ENCODE measurements at places on chromosomes 5 and 9. TPM values are rescaled to one million over a fixed set of nuclear protein-coding genes. Genes with fewer than 3 reads are reported as not detected.

Gene PCDHA2
- total RNA-seq: not detected

- peaks cover 15% of the 10 kb centered on the region for H3K4me1 ChIP-seq
- no peak for DNase-seq
- no peak overlapping the region for H3K4me3 ChIP-seq
- no peak overlapping the region for H3K27ac ChIP-seq
Measured at GRCh38 chr9:126829035-126829434, 24.2 kb downstream of the ZBTB43 start.

Gene SLIT3
- not detected for total RNA-seq

DNA sequence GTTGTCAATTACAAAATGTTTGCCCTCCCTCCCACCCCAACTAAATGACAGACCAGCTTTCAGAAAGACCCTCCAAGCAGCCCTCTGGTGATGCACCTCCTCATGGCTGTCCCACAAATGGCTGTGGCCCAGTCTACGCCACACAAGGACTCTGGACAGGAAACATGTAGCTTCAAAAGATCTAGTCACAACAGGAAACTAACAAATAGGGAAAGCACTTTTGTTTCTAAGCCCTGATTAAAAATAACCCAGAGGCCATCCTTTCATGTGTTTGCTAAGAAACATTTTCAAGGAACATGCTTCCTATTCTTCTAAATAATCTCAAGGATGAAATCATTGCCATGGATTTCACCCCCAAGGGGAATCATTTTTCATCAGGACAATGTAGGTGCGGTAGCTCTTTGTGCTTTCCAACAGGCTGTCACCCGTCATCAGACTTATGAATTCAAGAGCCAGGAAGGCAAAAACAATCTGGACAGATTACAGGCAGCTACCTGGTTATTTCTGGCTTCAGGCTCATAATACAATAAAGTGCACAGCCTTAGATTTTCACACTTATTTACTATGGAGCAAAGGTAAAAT is 20.1 kb downstream of the PCSK1 start:
- no peak overlapping the region for H3K27ac ChIP-seq
- H3K4me1 ChIP-seq: no peaks in the 10 kb centered on the region
- no peaks in the 10 kb centered on the region for H3K36me3 ChIP-seq
- DNase-seq: no peak

GRCh38 chr5:3619579-3619978 is 23.9 kb downstream of the IRX1 start:
- H3K4me3 ChIP-seq: no peak overlapping the region
- H3K36me3 ChIP-seq: no peaks in the 10 kb centered on the region
- no peak overlapping the region for H3K27ac ChIP-seq
- DNase-seq: no peak
- no peaks in the 10 kb centered on the region for H3K4me1 ChIP-seq

GRCh38 chr5:136076067-136076466 is 47.3 kb downstream of the TGFBI start:
- no peak overlapping the region for H3K27ac ChIP-seq
- H3K4me1 ChIP-seq: peaks cover 8% of the 10 kb centered on the region
- H3K36me3 ChIP-seq: no peaks in the 10 kb centered on the region
- no peak overlapping the region for H3K4me3 ChIP-seq
- no peak for DNase-seq

GRCh38 chr9:128634651-128635262 is 21.9 kb downstream of the DYNC2I2 start:
- peaks cover 8% of the 10 kb centered on the region for H3K36me3 ChIP-seq
- no peaks in the 10 kb centered on the region for H3K4me1 ChIP-seq
- H3K4me3 ChIP-seq: no peak overlapping the region
- H3K27ac ChIP-seq: no peak overlapping the region

Gene LCN15
- total RNA-seq: not detected

DNA sequence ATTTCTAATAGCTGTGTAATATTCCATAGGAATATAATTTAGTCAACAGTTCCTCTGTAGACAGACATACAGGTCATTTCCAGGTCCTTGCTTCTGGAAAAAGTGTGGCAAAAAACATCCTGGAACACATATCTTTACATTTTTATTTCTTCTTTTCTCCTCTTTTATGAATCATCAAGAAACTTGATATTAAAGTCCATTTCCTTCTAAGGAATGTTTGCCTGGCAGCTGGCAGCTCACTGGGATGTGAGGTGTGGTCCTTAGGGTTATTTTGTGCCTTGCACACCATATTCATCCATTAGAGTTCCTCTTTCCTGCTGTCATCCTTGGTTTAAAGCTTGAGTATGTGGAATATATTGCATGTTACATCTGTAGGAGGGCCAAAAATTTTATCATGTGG is 122.0 kb downstream of the GALNT10 start:
- no peak overlapping the region for H3K27ac ChIP-seq
- H3K4me3 ChIP-seq: no peak overlapping the region
- DNase-seq: no peak
- no peaks in the 10 kb centered on the region for H3K27me3 ChIP-seq
- peaks cover 11% of the 10 kb centered on the region for H3K4me1 ChIP-seq

Gene SPATA31A6
- total RNA-seq: not detected
